ENCODE measurements at places on chromosomes 5 and 9. TPM values are rescaled to one million over a fixed set of nuclear protein-coding genes. Genes with fewer than 3 reads are reported as not detected.

DNA sequence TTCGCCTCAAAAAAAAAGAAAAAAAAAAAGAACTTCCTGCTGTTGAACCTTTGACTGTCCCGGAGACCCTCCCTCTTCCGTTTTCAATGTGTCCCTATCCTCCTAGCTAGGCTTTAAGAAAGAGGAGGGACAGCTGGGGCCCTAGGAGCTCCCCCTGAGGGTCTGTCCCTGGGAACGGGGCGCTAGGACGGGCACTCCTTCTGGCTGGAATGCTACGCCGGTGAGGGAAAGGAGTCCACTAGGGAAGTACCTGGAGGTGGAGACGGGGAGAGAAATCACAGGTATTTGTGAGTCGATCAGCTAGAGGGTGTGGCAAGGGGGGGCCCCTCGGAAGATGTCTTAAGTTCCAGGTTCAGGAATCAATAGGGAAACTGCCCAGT lies 4.6 kb downstream of the SIT1 start:
- peak; percentile 57 for DNase-seq

DNA sequence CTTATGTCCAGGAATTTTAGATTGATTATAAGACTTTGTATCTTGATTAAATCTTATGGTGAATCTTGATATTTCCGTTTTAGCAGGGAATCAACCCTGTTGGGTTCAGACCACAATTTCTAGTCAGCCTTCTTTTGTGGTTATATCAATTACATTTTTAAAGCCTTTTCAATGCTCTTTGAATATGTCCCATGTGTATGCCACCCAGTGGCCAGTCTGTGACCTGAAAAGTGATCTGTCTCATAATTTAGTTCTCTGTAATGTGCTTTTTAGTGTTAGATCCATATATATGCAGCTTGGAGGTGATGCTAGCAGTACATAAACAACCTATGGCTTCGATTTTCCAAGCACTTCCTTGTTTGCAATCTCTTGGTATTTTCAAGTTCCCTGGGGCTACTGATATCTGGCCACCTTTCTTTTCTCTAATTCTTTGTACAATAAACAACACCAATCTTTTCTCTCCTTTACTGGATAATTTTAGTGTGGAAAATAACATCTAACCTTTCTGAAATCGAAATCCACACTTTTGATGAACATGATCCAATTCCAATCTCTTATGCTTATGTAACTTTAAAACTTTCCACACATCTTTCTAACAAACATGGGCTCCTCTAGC lies 28.8 kb downstream of the PDE8B start:
- DNase-seq: peak; percentile 48

GRCh38 chr5:74762599-74762998 lies 4.3 kb downstream of the GFM2 start:
- DNase-seq: peak; percentile 54

Gene PCDHGB2
- 0.38 TPM for total RNA-seq

Gene FCN2
- not detected for total RNA-seq

- DNase-seq: no peak
These were observed 65.9 kb downstream of the GARNL3 start for GRCh38 chr9:127330501-127330900.

Gene RETREG1
- 12.0 TPM for total RNA-seq

- DNase-seq: no peak
These were observed 835 bp upstream of the DND1 start for GRCh38 chr5:140674211-140674610.

GRCh38 chr5:94793816-94794198 lies 175.3 kb downstream of the SLF1 start:
- no peak for DNase-seq

Gene EIF4E1B
- total RNA-seq: not detected

- peak; percentile 69 for DNase-seq
These were observed 5.1 kb downstream of the RGS14 start for GRCh38 chr5:177362610-177363507.

GRCh38 chr9:86246752-86247161 lies 12.7 kb downstream of the C9orf153 start:
- no peak for DNase-seq

Gene DMRT3
- total RNA-seq: not detected

Gene SPINK1
- total RNA-seq: 444 TPM

Gene TAF11L5
- not detected for total RNA-seq

Gene HTR1A
- total RNA-seq: not detected

Gene PCDHB15
- total RNA-seq: 1.1 TPM

- DNase-seq: no peak
These were observed 29.3 kb downstream of the SLC1A1 start for GRCh38 chr9:4519604-4520003.

- DNase-seq: no peak
These were observed 515.9 kb upstream of the CYLC2 start for GRCh38 chr9:102479191-102479590.

All from Calu3 (cell line).